Activated CD4-positive, CD25-positive, alpha-beta regulatory T cell treated with anti-CD3 and anti-CD28 coated beads, Interleukin-2, amount 50 U/mL, for 24 hours (primary cell): ENCODE measurements at places on chromosomes 6 and 20.

DNA sequence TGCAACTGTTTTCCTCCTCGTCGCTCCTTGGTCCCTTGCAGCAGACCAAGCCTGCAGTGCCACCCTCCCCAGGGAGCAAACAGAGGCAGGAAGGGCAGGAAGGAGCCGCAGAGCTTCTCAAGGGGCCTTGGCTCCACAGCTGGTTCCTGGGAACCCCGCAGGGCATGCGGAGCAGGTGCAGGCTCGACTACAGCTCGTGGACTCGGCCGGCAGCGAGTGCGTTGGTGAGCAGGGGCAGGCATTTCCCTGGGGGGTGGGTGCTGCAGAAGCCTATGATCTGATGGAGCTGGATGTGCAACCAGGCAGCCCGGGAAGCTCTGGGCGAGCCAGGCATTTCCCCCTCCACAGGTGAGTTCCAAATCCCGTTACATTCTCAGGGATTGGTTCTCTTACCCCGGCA lies 37.1 kb downstream of the FRMD1 start:
- no peak for ATAC-seq

DNA sequence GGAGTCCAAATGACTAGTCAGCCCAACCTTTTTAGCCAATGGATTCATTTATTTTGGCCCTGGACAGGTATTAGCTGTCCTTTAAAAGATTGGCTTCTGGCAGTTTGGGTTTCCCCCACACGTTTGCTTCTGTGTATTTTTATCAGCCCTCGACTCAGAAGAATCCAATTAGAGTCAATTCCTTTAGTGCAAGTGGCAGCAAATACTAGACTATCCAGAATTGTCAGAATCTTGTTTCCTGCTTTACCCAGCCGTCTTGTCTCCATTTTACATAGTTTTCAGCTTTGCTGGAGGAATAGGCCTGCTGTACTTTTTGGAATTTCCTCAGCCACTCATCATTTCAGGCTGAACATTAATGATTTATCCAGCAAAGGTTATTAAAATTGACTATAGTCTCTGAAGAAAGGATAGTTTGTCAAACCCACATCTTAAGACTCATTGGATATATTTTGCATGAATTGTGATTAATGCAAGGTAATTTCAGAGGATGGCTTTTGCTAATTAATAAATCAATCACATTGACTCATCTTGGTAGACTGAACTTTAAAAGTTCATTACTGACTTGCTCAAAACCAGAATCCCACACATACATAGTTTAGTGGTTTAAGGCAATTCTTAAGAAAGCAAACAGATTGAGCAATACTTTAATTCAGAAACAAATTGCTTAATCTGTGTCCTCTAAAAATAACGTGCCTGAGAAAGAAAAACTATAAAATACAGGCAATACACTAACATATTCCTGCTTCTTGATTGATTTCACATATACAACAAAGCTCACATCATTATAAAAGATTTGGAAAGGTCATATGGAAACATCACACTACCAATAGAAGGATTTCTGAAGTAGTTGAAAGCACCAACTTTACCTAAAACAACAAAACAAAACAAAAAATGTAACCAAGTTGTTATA lies 62.9 kb upstream of the ZNF217 start:
- peak; percentile 68 for ATAC-seq

DNA sequence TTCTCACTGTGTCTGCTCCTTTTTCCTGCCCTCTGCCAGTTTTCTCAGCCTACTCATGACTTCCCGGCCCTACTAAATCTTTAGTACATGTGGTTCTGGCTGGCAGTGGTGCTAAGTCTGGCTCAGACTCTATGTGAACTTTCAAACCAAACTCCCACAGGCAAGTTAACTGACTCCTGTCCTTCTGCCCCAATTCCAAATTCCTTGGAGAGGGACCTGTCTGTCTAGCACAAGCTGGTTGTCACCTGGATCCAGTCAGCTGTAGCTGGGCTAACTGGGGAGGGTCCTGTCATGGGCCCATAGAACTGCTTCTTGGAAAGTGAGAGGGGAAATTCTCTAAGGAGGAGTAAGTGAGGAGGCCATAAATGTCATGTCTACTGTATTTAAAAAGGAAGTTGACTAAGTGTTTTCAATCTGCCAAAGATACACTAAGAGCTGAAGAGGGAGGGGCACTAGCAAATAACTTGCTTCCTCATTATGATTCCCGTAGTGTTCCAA lies 240.1 kb downstream of the KCNQ5 start:
- ATAC-seq = no peak

DNA sequence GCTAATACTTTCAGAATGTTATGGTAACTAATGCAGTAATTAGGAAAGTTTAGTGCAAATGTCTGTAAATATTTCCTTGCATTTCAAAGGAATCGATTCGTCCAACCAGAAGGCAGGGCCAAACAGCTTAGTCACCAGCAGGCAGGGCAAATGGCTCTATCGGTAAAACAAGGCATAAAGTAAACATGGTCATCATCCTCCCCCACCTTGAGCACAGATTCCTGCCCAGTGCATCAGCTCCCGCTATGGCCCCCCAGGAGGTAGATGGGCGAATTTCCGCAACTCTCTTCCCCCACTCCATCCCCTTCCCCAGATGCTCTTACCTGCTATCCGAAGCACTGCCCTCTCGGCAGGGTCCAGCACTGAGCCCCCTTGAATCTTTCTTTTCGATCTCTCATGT lies 103.8 kb upstream of the BEND6 start:
- ATAC-seq = no peak

- no peak for ATAC-seq
Measured at GRCh38 chr20:60257671-60258070, 299.4 kb downstream of the CDH26 start.

GRCh38 chr6:160974304-160974771 lies 17.2 kb upstream of the MAP3K4 start:
- ATAC-seq = no peak

DNA sequence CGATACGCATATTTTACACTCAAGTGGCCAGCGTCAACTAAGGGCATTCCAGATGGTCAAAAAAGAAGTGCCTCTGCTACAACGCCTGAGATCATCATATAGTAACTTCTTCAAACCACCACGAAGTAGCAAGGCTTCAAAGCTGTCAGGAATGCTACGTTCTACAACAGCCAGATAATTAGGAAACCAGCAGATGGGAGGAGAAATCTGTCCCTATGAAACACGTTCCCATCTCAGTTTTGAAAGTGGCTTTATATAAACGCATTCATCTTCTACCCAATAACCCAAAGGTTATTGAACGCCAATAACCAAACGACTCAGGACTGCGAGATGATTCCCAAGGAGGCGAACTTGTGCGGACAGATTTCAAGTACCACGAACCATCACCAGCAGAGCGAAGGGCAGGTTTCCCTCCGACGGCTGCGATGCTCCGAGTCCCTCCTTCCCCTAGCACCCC lies 1.2 kb downstream of the ABHD12 start:
- ATAC-seq = no peak

DNA sequence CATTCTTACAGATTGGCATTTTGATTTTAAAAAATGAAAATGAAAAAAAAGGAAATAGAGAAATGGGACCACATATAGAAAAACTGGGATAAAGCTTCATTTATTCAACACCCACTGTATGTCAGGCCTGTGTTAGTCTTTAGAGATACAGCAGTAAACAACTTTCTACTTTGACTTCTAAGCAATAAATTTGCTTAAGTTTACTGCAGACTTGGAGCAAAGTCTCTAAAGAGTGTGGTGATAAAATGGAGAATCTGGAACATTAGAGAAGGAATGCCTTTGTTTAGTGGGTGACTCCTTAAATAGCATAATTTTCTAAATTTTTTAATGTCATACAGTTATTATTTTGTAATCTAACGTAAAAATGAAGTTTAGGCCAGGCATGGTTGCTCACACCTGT lies 80.7 kb upstream of the CNKSR3 start:
- no peak for ATAC-seq

DNA sequence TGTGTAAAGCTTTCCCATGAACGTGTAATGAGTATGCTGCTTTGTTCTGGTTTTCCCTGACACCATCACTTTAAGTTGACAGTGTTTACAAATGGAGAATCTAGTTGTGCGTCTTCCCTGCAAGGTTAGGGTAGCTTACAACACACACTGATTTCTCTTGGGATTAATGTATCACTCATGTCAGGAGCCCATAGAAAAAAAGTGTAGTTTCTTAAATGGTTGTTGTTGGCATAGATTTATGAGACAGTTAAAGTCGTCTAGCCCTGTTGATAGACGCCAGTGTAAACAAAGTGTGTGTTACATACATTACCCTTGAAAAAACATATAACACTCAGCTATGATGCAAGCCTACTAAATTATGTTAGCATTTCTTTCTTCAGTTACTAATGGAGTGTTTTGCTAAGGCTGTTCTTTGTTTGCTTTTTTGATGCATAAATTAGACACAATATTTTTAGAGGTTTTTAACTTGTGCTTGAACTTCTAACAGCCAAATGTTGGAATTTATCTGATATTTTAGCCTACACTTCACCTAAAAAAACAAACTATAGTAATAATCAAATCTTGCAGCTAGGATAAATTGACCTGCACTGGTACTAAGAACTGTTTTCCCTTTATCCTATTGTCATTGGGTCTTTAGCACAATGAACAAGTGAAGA lies 88.6 kb downstream of the RNF217 start:
- ATAC-seq = no peak

DNA sequence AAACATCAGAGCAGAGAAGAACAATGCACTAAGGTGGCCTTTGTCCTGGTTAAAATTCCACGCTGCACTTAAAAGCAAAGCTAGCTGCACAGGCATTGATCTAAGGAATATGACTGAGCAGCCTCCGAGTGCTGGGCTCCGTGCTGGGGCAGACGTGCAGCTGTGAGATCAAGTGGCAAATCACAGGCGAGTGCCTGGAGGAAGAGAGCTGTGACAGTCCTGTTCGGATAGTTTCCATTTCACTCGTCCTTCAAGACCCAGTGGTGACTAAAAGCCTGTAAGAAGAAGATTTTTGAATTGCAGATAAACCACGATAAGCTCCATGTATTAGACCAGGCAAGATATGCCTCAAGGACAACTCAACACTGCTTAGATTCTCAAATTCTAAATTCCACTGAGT lies 247.9 kb downstream of the ANKRD60 start:
- no peak for ATAC-seq

- no peak for ATAC-seq
Measured at GRCh38 chr6:129704708-129705107, 5.3 kb downstream of the ARHGAP18 start.

GRCh38 chr20:3839328-3839727 lies 7.3 kb upstream of the MAVS start:
- no peak for ATAC-seq
